ENCODE measurements at places on chromosomes 7 and 10.

- no peak for DNase-seq
Observed at GRCh38 chr7:5824297-5824610, 42.8 kb upstream of the RNF216 start.

DNA sequence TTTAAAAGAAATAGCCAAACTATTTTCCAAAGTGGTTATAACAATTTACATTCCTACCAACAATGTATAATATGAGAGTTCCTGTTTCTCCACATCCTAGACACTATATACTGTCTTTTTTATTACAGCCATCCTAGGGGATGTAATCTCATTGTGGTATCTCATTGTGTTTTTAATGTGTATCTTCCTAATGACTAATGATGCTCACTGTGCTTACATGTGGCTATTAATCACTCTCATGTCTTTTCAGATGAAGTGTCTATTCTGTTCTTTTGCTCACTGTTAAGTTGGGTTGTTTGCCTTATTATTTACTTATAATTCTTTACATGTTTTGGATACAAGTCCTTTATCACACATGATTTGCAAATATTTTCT is 71.8 kb downstream of the ZNF438 start:
- DNase-seq: no peak

- DNase-seq: peak; percentile 94
Observed at GRCh38 chr7:80883154-80884025, 35.5 kb downstream of the SEMA3C start.

DNA sequence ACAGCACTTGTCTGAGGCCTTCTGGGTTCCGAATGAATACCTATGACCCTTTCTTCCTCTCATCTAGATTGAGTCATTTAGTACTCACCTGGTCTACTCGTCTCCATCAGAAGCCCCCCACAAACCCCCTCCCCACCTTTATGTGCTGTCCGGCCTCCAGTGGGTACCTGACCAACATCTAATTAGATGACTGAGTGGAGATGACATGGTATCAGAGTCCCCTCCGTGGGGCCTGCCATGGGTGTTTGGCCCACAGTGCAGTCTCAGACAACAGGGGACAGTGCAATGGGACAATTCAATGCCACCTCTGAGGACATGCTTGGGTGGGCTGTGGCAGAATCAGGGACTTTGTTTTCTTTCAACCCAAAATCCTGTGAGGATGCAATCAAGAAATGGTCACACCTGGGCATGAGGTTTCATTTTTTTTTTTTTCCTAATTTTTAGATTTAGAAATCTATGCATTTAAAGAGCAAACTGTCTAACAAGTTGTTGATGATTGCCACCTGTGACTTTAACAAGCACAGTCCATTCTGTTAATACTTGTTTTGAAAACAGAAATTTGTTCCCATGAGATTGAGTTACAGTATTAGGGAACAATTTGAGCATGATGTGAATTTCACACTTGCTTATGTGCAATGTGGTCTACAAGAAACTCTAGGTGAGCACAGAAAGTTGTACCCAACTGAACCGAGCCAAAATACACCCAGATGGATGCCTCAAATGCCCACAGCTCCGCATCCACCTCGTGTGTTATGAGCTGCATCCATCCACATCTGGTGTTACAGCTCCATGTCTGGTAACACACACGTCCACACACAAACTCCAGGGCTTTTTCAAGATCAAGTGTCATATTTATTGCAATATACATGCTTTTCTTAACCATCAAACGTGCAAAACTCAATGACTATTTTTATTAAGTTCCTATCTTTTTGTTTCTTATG is 27.5 kb downstream of the GPRIN2 start:
- DNase-seq: no peak

DNA sequence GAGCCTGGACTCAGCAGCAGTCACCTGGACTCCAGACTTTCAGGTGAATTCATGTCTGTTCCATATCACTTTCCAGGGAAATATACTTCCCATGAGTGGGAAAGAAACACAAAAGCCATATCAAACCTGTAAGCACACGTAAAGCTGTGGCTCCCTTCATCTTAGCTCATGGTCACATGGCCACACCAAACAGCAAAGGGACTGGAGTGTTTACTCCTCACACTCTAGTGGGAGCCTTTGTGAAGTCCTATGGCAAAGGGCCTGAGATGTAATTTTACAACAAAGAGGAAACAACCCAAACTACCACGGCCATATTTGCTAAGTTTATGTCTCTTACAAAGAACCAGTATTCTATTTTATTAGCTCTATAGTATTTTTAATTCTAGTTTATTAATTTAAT is 16.3 kb downstream of the SFTPA1 start:
- no peak for DNase-seq

GRCh38 chr7:148210804-148211325 is 379.7 kb upstream of the C7orf33 start:
- DNase-seq: no peak

DNA sequence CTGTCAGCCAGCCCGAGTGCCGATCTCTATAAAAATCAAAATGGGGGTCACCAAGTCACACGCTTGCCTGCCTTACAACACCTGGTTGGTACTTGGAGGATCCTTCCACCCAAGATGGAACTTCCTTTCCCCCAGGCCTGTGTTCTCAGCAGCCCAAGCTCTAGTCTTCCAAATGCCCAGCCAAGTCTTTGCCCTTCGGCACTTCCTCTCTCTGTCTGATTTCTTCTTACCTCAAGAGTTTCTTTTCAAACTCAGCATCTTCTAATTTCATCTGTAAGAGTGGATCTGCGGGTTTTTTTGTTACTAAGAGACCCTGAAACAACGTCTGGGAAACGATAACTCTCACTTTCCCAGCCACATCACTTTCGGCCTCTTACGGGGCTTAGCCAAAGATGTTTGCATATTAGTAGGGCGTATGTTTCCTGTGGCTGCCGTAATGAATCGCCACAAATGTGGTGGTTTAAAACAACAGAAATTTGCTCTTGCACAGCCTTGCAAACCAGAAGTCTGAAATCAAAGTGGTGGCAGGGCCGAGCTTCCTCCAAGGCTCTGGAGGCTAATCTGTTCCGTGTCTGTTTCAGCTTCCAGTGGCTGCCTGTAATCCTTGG is 219.9 kb downstream of the TCF7L2 start:
- DNase-seq: no peak

GRCh38 chr7:86953653-86954336 is 105.7 kb downstream of the ELAPOR2 start:
- no peak for DNase-seq

GRCh38 chr10:30373596-30374327 is 24.7 kb upstream of the MTPAP start:
- no peak for DNase-seq

- no peak for DNase-seq
Observed at GRCh38 chr7:153852261-153852660, 199.9 kb upstream of the DPP6 start.

DNA sequence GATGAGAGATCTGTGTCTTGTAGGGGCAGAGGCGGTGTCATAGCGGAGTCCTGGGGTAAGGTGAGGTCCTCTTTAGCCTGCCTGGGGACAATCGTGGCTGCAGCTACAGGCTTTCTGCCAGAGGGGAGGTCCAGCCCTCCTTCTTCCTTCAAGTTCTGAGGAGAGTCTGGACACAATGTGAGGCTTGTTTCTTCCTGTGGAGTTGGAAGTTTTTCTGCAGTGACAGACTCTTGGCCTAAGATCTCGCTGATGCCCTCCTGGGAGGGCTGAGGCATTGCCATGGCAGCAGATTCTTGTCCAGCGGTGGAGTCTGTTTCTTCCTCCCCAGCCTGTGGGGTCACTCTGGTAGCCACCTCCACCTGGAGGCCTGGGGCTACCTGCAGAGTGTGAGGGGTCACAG is 4.4 kb downstream of the NACAD start:
- no peak for DNase-seq

DNA sequence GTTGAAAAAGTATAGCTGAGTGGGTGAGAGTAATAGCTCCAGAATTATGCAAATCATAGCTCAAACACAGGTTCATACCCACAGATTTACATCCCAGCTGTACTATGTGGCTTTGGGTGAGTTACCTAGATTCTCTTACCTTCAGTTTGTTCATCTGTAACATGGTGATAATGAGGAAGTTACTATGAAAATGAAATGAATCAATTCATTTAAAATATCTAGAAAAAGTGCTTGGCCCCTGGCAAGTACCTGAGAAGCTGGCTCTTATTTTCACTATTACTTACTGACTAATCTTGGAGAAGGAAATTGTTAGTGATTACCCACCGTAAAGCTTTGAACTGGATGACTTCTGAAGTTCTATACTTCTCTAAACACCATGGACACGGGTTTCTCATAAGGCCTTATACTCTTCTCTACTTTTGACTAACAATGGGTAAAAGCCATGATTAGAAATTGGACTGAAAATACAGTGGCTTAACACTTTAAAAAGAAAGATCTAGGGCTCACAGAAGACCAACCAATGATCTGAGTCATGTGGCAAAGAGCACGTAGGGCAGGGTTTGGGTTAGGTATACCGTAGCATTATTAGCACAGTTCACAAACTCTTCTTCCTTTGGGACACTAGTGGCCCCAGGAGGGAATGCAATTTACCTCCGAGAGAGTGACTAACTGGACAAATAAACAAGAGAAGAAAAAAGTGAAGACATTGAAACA is 149.2 kb downstream of the PLPP4 start:
- no peak for DNase-seq

GRCh38 chr10:128898916-128899195 is 568.2 kb upstream of the MGMT start:
- no peak for DNase-seq

- DNase-seq: peak; percentile 30
Observed at GRCh38 chr10:28592953-28593352, 60.0 kb downstream of the WAC start.

DNA sequence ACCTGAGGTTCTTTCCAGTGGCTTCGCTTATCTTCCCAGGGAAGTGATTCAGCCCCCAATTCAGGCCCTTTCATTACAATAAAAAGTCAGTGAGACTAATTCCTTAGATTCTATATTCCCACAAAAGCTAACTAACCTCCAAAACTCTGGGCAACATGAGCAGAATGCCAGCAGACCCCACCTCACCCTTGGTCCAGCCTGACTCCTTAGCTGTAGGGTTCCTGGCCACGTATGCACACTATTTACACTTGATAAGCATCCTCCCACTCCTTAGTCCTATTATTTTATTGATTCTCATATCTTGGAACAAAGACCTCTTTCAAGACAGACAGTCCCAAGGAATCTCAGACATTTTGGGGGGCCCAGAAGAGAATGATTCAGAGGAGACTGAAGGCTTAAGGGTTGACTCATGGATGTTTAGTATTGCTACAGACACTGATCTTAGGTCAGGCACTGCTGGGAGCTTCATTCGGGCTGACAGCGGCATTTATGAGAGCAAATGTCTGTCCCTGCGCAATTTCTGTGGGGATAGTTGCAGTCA is 162.6 kb upstream of the GDF10 start:
- peak; percentile 74 for DNase-seq

DNA sequence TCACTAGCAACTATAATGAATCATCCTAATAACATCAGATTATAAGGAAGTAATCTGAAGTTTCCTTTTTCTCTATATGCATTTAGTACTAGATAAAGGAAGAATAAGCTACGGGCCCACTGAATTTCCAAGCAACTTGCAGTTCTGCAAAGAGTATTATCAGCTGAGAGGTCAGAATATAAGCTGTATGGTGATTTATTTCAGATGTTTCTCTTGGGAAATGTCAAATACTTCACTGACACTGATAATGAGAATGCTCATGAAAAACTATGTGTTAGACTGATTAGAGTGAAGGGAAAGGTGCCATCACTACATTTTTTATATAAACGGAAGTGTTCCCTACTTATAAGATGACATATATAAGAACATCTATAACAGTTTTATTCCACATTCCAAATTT is 251.2 kb upstream of the HGF start:
- no peak for DNase-seq

- no peak for DNase-seq
Observed at GRCh38 chr10:27500886-27501285, 3.2 kb upstream of the RAB18 start.

DNA sequence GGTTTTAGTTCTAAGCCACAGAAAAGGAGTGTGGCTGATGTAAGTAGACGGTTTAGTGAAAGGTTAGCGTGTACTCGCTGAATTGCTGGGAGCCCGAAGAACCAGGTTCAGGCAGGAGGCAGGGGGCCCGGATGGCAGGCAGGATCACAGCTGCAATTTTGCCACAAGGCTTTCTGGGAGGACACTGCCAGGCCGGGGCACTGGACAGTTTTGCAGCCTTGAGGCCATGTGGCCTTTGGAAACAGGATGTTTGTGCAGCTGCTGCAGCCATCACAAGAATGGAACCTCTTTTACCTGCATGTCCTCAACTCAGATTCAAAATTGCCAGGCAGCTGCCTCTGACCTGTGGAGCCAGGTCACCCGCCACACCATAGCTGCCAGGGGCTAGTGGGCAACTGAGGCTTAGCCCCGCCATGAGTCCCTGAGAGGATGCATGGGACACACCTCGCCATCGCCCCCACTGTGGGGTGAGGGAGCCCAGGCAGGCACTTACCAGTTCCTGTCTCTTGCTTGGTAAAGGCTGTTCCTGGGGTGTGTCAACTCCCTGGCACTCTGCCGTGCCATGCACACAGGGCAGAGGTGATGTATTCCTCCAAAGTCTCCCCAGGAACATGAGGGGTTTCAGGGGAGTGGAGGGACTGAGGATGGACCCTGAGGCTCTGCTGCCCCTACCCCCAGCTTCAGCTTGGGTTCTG is 188.6 kb downstream of the RPS24 start:
- no peak for DNase-seq

- no peak for DNase-seq
Observed at GRCh38 chr7:73638911-73639310, 14.6 kb upstream of the MLXIPL start.

GRCh38 chr10:128624656-128625530 is 498.7 kb upstream of the MKI67 start:
- no peak for DNase-seq

- no peak for DNase-seq
Observed at GRCh38 chr7:140036224-140036962, 26.4 kb downstream of the PARP12 start.

GRCh38 chr7:137946011-137946410 is 55.9 kb downstream of the CREB3L2 start:
- DNase-seq: no peak

- no peak for DNase-seq
Observed at GRCh38 chr7:51160990-51161615, 155.5 kb downstream of the COBL start.

DNA sequence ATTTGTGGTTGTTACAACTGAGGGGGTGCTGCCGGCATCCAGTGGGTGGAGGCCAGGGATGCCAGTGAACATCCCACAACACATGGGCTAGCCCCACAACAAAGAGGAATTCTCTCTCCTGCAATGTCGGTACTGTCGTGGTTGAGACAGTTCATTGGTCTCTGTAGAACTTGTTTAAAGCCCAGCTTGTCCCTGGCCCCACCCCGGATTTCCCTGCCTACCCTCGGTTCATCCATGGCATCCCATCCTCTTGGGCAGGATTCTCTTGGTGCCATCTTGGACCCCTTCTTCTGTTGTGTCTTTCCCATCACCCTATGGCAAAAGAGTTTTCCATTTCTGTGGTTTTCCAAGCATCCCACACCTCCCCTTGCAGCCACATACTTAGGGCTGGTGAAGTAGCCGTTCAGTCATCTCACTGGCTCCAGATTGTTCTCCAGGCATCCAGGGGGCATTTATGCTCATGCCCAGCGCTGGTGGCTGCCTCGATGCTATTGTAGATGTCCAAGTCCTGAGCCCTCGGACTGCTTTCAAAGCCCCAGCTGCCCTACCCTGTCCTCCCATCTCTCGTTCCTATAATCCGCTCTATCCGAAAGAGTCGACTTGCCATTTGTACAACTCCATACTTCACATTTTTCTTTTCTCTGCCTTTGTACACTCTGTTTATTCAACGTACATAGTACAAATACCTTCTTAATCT is 39.2 kb downstream of the MGMT start:
- no peak for DNase-seq

- no peak for DNase-seq
Observed at GRCh38 chr10:29041616-29042015, 247.3 kb upstream of the LYZL1 start.

Measured in HS-5 (cell line).